ENCODE measurements at places on chromosomes 3 and 15. TPM values are rescaled to one million over a fixed set of nuclear protein-coding genes. Genes with fewer than 3 reads are reported as not detected.

Gene MOBP
- under 0.01 TPM for total RNA-seq

Gene COPS2
- 83.7 TPM for total RNA-seq

Gene ABCC5
- 16.5 TPM for total RNA-seq

Gene OR4F15
- total RNA-seq: 0.12 TPM

Gene TBC1D2B
- total RNA-seq: 26.7 TPM

Gene H1-8
- not detected for total RNA-seq
